Activated T-helper 1 cell treated with Interleukin-2 at 50 U/mL for 16 hours (primary cell): ENCODE measurements at places on chromosomes 6 and 20.

DNA sequence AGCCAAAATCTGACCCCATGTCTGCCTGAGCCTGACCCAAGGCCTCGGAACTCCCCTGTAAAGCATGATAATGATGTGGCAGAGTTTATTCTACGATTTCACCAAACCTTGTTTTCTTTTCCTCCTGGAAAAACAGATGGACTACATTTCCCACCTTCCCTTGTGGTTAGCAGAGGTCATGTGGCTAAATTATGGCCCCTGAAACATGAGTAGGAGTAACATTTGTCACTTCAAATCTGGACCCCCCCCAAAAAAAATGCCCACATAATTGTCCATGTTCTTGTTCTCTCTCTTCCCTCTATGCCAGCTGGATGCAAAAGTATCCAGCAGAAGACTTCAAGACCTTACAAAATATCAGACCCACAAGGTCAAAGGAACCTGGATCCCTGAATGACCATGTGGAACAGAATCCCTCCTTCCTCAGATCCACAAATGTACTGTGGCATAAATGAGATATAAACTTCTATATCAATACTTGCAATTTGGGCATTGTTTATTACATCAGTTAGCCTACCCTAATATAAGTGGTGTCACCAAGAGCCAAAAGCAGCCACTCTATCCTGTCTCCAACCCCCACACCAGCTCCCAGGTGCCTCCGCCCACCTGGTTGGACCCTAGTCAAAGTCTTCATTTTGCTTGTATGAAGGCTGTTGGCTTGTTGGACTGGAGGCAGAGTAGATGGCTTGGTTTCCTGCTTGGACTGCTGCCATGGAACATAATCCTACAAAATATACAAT is 1.4 kb downstream of the C20orf96 start:
- DNase-seq: no peak

DNA sequence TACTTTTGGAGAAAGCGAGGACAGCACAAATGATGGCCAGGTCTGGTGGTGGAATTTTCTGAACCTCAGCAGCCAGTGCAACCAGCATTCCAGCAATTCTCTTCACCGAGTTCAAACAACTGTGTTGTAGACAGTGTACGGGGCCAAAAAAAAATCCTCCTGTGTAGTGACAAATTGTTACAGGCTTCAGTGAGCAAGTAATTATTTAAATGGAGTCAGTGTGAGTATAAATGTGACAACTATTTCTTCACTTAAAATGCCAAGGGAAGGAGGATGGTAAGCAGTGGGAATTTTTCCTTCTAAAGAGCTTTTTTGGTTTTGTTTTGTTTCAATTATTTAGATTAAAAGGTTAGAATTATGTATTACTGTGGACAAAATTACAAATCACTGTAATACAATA is 154.1 kb downstream of the TMEM242 start:
- no peak for DNase-seq

- DNase-seq: no peak
Observed at GRCh38 chr6:161220346-161220745, 53.5 kb downstream of the AGPAT4 start.

GRCh38 chr6:27837625-27838057 is 74.6 kb downstream of the OR2B2 start:
- no peak for DNase-seq

- no peak for DNase-seq
Observed at GRCh38 chr20:36613974-36614373, 8.4 kb downstream of the RAB5IF start.

- no peak for DNase-seq
Observed at GRCh38 chr6:109783250-109783986, 92.3 kb downstream of the FIG4 start.

DNA sequence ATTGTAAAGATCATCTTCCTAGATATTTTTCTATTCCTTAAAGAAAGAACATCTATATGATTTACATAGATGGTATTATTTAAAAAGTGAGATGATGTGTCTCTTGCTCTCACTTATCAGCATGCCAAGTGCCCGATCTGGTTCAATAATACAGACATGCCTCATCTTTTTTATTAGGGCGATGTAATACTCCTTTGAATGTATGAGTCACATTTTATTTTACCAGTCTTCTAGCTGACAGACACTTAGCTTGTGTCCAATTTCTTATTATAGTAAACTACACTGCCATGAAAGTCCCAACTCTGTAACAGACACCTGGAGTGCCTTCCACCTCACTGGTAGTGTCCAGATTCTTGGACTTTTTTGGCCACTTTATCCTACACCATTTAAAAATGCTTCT is 586.6 kb upstream of the BTBD3 start:
- no peak for DNase-seq

DNA sequence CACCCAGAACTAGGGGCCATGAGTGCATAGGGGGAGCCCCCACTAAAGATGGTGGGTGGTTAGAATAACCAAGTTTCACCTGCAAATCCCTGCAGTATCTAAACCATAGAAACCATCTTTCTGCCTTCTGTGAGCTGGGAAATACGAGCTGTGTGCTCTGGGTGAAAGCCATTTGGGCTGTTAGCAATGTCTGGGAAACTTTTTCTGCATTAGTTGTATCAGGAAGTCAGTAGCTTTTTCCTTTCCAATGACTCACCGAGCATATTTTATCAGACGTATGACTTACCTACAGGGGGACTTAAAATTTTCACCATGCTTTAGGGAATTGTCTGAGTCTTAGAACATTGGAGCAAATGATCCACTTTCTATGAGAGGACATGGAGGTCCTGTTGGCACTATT is 584.0 kb downstream of the QKI start:
- no peak for DNase-seq

DNA sequence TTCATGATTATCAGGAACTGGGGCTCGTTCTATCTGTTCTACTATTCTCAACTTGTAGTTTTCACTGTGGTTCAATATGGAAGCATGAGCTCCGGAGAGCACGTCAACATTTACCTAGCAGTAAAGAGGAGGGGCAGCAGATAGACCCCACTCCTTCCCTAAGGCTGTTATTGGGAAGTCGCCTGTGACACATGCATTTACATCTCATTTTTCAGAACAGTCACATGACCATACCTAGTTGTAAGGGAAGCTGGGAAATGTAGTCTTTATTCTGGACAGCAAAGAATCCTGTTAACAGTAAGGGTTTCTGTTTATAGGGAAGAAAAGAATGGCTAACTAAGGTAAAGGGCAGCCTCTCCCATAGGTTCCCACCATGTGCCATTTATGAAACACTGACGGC is 158.3 kb downstream of the ZFP64 start:
- no peak for DNase-seq

- no peak for DNase-seq
Observed at GRCh38 chr6:39772559-39773273, 19.5 kb upstream of the DAAM2 start.

GRCh38 chr6:39403304-39403703 is 80.8 kb upstream of the KCNK16 start:
- DNase-seq: no peak

- no peak for DNase-seq
Observed at GRCh38 chr20:40410028-40410427, 279.0 kb downstream of the MAFB start.

GRCh38 chr6:5390177-5390576 is 128.9 kb downstream of the FARS2 start:
- DNase-seq: no peak

- no peak for DNase-seq
Observed at GRCh38 chr6:169230946-169231789, 22.5 kb downstream of the THBS2 start.

GRCh38 chr6:103769431-103769830 is 1090.3 kb downstream of the HACE1 start:
- no peak for DNase-seq
